ENCODE measurements at places on chromosomes 7 and 10. TPM values are rescaled to one million over a fixed set of nuclear protein-coding genes. Genes with fewer than 3 reads are reported as not detected.

Gene GPRIN2
- not detected for total RNA-seq

Gene GGCT
- 53.1 TPM for total RNA-seq

Gene MSS51
- 2.0 TPM for total RNA-seq

Gene FAM25C
- not detected for total RNA-seq

Gene NUTM2D
- 0.53 TPM for total RNA-seq

Gene FAM53B
- total RNA-seq: 19.6 TPM

Gene CACNA2D1
- 102 TPM for total RNA-seq

Gene GFRA1
- total RNA-seq: not detected

Gene UNCX
- total RNA-seq: not detected

Gene SPDYE8
- total RNA-seq: not detected

Gene CACUL1
- total RNA-seq: 48.4 TPM

Gene EPHA1
- under 0.01 TPM for total RNA-seq

Gene SLC26A5
- total RNA-seq: 0.14 TPM

Gene GSDME
- 24.9 TPM for total RNA-seq

Gene FAM237B
- total RNA-seq: not detected

Gene AOAH
- not detected for total RNA-seq

Gene STEAP1
- 62.9 TPM for total RNA-seq

Gene DUSP5
- total RNA-seq: 23.0 TPM

Gene ADO
- total RNA-seq: 25.2 TPM

Gene RBM20
- not detected for total RNA-seq

Gene PRDX3
- total RNA-seq: 218 TPM

Gene RADIL
- total RNA-seq: 0.80 TPM

Gene AKR1C8
- total RNA-seq: not detected

Gene UPK3B
- 0.13 TPM for total RNA-seq

Gene PRSS2
- 0.27 TPM for total RNA-seq

Gene ATE1
- total RNA-seq: 48.0 TPM

Gene CYP26A1
- total RNA-seq: 0.40 TPM

Gene SYCE1
- 0.14 TPM for total RNA-seq

Gene HIF1AN
- 10.1 TPM for total RNA-seq

Gene PTER
- 22.3 TPM for total RNA-seq

Gene A1CF
- total RNA-seq: not detected

Gene UCN3
- not detected for total RNA-seq

Gene WDFY4
- 4.9 TPM for total RNA-seq

Gene CPA5
- total RNA-seq: not detected

Gene LIPN
- total RNA-seq: not detected

Gene CABCOCO1
- total RNA-seq: 0.07 TPM

Gene ZNF786
- total RNA-seq: 6.3 TPM

Gene PIP
- total RNA-seq: not detected

Gene TCTN3
- 30.9 TPM for total RNA-seq

Gene C10orf67
- not detected for total RNA-seq

Gene PILRA
- total RNA-seq: 0.40 TPM

Gene CYP3A7
- 0.07 TPM for total RNA-seq
